Mesenteric fat pad (tissue), 1 donor: ENCODE measurements at places on chromosomes 3 and 15.

DNA sequence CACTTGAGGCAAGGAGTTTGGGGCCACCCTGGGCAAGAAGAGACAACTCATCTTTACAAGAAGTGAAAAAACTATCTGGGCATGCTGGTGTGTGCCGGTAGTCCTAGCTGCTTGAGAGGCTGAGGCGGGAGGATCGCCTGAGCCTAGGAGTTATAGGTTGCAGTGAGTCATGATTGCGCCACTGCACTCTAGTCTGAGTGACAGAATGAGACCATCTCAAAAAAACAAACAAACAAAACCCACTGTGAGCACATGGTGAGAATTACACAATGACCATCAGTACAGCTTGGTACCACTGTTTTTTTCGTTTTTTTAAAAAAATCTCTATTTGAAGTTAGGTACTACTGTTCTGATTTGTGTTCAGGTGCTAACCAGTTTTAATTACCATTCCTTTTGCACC lies 13.6 kb downstream of the VPS39 start:
- no peak for DNase-seq

GRCh38 chr15:78174401-78174800 lies 25.2 kb downstream of the IDH3A start:
- DNase-seq, result no peak

DNA sequence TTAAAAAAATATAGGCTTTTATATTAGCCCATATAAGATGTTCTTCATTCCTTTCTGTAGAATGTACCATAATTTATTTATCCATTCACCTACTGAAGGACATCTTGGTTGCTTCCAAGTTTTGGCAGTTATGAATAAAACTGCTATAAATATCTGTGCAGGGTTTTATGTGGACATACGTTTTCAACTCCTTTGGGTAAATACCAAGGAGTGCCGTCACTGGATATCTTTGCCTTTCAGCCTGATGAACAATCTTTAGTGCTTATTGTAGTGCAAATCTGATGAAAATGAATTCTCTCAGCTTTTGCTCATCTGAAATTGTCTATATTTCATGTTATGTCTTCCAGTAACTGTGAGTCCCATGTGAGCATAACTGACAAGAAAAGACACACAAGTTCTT lies 26.6 kb upstream of the BLM start:
- no peak for DNase-seq

GRCh38 chr15:62506217-62506805 lies 341.2 kb upstream of the C2CD4B start:
- no peak for DNase-seq

DNA sequence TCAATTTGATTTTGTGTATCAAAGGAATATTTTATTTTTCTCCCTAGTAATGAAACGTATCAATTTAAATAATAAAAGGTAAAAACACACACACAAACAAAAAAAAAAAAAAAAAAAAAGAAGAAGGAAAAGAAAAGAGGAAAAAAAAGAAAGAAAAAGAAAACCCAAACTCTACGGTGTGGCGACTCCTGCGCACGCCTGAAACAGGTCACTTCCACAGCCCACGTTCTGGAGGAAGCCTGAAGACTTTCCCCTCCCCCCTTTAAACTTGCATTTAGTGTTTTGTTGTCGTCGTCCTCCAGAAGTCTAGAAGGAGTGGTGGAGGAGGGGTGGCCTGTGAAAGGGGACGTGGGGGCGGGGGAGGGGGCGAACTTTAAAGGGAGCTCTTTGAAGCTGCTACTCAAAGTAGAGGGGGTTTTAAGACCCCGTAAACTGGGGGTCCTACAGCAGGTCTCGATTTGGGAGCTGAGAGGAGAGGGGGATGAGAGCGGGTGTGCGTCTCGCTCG lies 2.3 kb upstream of the TLE3 start:
- no peak for DNase-seq

- DNase-seq, result no peak
Measured at GRCh38 chr3:169619793-169620192, 43.7 kb downstream of the MECOM start.

- no peak for DNase-seq
Measured at GRCh38 chr3:55570271-55570711, 83.2 kb upstream of the WNT5A start.

GRCh38 chr3:172148241-172148640 lies 108.9 kb downstream of the FNDC3B start:
- no peak for DNase-seq

- no peak for DNase-seq
Measured at GRCh38 chr3:7190095-7190494, 329.2 kb downstream of the GRM7 start.

DNA sequence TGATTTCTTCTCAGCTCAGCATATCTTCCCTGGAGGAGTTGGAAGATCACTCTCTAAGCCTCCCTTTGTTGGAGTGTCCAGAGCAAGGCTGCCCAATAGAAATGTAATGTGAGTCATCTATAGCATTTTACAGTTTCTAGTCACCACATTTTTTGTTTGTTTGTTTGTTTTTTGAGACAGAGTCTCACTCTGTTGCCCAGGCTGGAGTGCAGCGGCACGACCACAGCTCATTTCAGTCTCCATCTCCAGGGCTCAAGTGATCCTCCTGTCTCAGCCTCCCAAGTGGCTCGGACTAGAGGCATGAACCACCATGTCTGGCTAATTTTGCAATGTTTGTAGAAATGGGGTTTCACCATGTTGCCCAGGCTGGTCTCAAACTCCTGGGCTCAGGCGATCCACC lies 21.3 kb downstream of the KLHL6 start:
- DNase-seq, result no peak

DNA sequence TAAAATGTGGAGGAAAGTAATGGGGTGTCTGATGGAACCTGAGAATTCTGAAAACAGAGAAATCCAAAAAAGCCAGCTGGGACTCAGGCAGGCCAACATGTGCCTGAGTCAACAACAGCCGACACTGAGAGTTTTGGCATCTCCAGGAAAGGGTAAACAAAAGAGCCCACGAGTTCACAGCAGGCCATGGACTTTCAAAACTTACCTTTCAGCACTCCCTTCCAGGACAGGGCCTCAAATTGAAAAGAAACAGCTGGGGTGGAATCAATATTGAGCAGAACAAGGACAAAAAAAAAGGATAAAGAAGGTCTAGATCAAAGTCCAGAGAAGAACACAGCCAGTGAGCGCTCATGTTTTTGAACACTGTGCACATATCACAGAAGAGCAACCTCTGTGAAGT lies 735.4 kb upstream of the GRM7 start:
- no peak for DNase-seq
